ENCODE measurements at places on chromosomes 16 and 17.

GRCh38 chr17:80949451-80950421 lies 41.9 kb upstream of the CHMP6 start:
- no peak for DNase-seq

- DNase-seq: no peak
These were observed 1.7 kb upstream of the HSBP1 start for GRCh38 chr16:83806036-83806435.

DNA sequence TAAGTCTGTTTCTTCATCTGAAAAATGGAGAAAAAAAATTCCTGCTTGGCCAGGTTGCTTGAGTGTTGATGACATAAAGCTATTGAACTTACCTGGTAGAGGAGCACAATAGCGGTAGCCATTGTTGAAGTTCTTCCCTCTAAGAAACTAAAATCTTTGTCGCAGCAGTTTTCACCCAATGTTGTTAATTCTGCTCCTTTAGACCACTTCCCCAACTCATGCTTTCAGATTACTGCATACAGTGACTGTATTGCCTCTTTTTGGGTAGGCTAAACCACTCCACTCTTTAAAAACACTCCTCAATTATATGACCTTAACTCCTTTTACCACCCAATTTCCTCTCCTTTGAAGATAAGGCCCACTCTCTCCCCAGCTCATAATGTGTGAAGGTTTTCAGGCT lies 35.7 kb upstream of the CCL2 start:
- no peak for DNase-seq

DNA sequence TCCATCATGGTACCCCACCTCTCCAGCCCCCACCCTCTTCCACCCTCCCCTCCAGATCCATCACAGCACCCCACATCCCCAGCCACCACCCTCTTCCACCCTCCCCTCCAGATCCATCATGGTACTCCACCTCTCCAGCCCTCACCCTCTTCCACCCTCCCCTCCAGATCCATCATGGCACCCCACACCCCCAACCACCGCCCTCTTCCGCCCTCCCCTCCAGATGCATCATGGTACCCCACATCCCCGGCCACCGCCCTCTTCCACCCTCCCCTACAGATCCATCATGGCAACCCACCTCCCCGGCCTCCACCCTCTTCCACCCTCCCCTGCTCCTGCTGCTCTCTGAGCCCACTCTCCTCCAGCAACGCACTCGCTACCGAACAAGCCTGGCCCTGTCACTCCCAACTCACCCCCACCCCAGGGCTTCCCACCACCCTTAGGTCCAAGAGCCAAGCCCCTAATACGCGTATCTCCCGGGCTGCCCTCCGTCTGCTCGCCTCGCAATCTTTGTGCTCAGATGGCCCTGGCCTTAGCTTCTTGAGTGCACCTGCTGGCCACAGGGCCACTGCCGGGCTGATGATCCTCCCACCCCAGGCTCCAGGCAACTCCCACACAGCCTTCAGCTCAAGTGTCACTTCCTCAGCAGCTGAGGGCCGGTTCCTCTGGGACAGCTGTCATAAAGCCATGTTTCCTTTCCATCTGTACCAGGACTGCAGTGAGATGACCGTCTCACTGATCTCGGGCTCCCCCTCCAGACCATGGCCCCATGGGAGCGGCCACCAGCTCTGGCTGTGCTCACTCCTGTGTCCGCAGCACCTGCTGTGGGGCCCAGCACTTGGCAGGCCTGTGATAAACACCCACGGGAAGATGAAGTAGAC lies 25.5 kb downstream of the KDM8 start:
- no peak for DNase-seq

GRCh38 chr17:78131172-78132083 lies 857 bp downstream of the TMC8 start:
- DNase-seq: no peak

GRCh38 chr17:5042157-5043022 lies 7.2 kb upstream of the SLC52A1 start:
- DNase-seq: no peak

DNA sequence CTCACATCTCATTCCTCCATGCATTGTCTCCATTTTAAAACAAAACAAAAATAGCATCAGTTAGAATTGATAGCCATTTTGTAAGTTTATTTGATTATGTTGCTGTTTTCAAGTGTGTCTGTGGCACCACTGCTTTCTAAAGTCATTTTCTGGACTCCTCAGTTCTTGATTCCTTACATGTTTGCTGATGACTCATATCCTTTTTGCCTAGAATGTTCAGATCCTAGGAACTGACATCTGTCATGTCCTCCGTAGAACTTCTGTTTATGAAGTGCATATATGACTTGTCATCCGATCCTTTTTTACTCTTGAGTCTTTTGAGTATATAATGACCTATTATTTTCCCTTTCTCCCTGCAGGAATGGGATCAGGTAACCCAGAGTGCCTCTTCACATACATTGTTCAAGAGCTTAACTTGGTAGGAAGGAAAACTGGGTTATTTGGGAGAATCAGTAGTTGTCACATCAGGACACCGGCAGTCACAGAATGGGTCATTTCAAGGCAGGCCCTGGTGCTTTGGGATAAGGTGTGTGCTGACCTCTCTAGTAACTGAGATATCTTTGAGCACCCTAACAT lies 69.2 kb downstream of the MAP2K4 start:
- no peak for DNase-seq

GRCh38 chr17:65511316-65511715 lies 50.1 kb downstream of the AXIN2 start:
- DNase-seq: no peak

GRCh38 chr17:48463526-48463925 lies 33.5 kb upstream of the SKAP1 start:
- no peak for DNase-seq

DNA sequence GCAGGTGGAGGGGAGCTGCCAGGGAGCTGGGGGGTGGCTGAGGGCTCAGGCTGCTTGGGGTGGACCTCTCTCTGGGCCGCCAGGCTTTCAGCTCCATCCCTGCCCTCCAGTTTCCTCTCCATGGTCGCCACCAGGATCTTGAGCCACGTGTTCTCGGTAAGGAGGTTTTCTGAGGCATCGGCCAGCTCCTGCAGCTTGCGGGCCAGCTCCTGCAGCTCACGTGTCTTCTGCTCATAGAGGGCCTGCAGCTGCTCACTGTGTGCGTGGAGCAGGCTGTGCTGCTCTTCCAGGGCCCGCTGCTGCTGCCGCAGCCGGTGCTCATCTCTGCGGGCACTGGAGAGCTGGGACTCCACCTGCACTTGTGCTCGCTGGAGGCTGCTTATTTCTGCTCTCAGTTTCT lies 11.0 kb downstream of the SNN start:
- DNase-seq: no peak

DNA sequence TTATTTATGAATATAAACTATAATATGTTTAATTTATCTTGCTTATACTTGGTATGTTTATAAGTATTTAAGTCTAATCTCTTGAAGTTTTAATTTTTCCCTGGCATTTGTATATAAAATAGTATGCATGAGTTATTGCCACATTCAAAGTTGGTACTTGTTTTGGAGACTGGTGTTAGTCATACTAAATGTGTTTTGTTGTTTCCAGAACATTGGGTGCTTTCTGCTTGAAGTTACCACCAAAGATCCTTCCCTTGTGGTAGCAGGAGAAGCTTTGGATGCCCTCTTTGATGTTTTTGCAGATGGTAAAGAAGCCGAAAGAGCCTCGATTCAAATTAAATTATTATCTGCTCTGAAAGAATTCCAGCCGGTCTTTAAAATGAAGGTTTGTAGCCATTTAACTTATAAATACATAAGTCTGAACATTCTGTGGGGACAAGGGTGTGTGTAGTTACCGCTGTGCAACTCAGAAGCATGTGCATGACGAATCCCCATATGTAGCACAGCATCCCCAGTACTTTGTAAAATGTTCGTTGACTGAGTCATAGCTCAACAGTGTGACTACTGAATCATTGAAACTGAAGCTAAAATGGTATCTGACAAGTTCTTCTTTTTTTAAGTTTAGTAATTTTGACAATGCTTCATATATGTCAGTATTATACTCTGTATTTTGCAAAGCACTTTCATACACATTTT lies 36.4 kb downstream of the HEATR3 start:
- DNase-seq: no peak

DNA sequence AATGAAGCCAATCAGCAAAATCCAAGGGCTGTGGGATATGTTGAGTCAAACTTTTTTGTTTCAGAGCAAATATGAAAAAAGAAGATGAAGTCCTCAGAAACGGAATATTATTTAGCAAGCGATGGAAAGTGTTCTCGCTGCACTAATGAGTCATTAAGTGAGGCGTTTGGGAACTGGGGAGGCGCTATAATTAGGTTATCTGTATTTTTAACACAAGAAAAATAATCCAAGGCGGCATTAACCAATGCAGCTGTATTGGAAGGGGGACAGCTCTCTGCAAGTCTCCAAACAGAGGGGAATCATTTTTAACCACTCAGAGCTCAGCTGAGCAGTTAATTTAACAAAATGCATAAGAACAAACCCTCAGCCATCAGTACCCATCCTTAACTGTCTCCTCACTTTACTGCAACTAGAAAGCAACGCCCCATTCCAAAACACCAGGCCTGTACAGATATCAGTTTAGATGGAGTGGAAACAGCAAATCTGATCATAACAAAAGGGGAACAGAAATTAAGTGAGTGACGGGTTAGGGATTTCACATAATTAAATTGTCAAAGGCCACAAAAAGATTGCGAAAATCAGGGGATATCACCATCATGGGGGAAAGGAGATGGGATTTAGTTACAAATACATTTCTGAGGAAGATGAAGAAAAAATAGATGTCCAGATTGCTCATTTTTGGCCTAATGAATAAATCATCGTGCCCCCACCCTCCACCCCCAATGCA lies 211.0 kb upstream of the TOX3 start:
- no peak for DNase-seq

- DNase-seq: no peak
These were observed 60.1 kb upstream of the WSB1 start for GRCh38 chr17:27233776-27234175.

DNA sequence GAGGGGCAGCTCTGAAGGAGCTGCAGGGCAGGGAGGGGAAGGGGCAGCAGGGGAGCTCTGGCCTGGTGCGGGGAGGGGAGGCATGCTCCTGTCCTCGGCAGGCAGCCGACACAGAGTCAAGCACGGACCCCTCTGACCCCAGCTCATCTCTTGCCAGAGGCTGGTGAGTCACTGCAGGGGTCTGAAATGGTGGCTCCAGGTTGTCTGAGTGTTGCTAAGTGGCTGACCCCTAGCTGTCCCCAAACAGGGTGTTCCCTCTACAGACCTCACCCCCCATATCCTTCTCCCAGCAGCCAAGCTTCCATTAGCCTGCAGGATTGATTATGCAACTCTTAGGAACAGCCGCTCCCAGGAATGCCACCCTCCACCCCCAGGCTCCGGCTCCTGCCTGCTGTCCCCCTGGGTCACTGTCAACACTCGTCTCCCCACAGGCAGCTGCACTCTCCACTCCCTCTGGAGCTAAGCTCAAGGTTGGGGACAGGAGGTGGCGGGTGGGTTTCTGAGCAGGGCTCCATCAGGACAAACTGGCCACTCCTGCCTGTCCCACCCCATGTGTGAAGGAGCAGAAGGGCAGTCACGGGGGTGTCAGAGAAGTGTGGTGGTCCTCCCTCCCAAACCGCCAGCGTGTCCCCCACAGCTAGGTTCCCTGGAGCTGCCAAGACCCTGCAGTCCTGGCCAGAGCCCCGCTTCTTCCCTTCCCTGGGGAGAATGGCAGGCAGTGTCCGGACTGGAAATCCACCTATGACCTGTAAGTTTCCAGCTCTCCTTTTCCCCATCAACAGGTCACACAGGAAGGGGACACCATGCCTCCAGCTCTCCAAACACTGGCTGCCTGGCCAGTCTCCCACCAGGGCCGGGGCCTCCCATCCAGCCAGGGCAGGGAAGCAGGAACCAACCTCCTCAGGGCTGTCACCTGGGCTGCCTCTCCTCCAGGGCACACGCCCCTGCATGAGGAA lies 1.0 kb downstream of the MYLK3 start:
- DNase-seq: no peak

DNA sequence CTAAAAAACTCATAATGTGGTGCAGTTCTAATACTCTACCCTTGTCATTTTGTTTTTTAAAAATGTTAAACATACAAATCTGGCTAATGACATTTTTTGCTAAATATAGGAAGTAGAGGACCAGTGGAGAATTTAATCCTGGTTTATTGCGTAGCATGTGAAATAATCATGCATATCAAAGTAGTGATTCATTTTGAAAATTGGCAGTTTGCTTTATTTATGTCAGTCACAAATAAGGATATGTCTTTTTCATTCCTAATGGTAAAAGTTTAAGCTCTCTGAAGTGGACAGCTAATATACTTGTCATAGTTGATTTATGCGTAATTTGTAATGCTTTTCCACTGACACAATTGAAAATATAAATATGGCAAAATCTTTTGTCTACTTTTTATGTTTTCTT lies 224.2 kb downstream of the BCAS3 start:
- no peak for DNase-seq

GRCh38 chr16:19105891-19106624 lies 7.7 kb upstream of the ITPRIPL2 start:
- DNase-seq: no peak

GRCh38 chr17:73430848-73431247 lies 119.0 kb upstream of the CDC42EP4 start:
- DNase-seq: no peak

- DNase-seq: no peak
These were observed 215.6 kb upstream of the CDH5 start for GRCh38 chr16:66150698-66151482.

- no peak for DNase-seq
These were observed 471.3 kb downstream of the NPIPA7 start for GRCh38 chr16:16850274-16850673.

DNA sequence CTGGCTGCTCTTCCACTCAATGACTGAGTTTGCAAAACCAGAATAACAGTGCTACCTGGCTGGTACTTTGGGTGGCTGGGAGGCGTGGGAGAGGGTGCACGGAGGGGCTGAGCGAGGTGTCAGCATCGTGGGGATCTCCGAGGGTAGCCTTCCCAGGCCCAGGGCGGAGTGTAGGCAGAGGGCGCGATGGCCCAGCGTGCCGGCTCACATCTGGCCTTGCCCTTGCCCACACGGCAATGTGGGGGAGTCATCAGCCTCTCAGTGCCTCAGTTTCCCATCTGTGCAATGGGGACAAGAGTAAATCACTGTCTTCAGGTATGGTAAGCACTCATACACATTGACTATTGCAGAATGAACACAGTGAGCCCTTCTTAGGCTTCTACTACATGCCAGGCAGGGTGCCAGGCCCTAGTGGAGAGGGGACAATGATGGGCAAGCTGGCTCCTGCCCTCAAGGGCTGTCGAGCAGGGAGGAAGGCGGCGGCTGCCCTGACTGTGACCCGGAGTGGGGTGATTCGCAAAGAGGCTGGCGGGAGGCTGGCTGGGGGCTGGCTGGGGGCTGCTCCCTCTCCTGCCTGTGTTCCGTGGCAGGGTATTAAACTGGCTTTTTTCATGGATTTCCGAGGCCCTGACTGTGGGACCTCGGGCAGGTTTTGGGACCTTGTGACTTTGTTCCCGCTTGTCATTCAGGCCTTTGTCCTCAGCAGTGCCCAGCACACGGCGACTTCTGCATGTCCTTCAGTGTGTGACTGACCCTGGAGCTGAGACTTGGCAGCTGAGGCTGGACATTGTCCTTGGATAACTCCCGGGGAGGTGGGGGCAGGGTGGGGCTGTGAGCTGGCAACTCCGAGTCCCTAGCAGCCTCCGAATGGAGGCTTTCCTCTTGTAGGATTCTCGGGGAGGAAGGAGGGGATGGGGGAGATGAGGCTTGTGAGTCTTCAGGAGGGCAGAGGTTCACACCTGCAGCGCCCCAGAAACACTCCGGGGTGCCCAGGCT lies 243.1 kb downstream of the SEC14L1 start:
- no peak for DNase-seq

- DNase-seq: no peak
These were observed 767 bp downstream of the RPS6KB1 start for GRCh38 chr17:59893676-59894100.

GRCh38 chr17:17766077-17766743 lies 70.6 kb downstream of the SREBF1 start:
- DNase-seq: no peak
